CD8-positive, alpha-beta T cell (primary cell): ENCODE measurements at places on chromosomes 3 and 15.

GRCh38 chr3:146883288-146883687 lies 278.1 kb upstream of the PLSCR5 start:
- no peak for DNase-seq

DNA sequence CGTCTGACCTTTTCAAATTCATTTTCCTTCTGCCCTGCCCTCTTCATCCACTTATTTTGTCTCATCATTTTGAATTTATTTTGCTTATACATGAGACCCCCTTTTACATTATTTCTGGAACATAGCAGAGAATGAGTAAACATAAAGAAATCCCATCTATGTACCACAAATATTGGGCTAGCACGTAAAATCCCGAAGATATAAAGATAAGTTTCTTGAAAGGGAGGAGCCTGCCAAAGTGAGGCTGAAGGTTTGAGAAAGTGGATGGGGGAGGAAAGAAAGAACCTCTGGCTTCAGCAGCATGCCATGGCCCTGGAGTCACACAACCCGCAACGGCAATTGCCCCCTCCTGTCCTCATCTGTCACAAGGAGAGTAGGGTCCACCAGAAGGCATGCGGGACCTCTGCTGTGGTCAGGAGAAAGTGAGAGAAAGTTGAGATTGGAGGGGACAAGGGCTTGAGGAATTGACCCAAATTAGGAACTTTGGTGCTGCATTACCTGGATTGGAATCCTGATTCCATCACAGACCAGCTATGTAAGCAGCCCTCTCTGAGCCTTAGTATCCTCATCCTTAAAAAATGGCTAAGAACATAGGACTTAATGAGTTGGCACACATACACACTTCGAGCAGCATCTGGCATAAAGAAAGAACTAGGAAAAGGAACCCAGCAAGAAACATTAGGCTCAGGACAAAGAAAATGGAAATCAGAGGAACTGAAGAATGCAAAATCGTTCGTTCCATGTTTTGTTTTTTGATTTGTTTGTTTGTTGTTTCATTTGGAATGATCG lies 53.7 kb upstream of the GYG1 start:
- DNase-seq: no peak

GRCh38 chr15:48507416-48508065 lies 138.0 kb downstream of the FBN1 start:
- DNase-seq: peak; percentile 9

GRCh38 chr3:57397175-57398026 lies 104.9 kb upstream of the ASB14 start:
- peak; percentile 20 for DNase-seq

GRCh38 chr3:47161983-47162696 lies 1.8 kb downstream of the SETD2 start:
- DNase-seq: no peak

DNA sequence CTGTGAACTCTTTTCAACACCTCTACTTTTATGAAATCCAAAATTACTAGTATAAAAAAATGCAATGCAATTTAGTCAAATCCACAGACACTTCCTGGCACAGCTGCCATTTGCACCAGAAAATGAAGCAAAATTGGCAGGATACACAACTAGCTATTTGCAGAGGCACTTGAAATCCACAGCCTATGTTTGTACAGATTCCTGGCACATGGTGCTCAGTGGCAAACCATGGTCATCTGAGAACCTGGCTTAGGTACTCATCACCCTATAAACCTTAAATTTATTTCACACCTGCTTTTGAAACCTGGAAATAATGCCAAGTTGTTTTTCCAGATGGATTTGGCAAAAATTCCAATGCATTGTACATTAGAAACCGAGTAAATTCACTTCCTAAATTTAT lies 20.2 kb upstream of the PPM1L start:
- DNase-seq: no peak
